ENCODE measurements at places on chromosomes 2 and 18.

DNA sequence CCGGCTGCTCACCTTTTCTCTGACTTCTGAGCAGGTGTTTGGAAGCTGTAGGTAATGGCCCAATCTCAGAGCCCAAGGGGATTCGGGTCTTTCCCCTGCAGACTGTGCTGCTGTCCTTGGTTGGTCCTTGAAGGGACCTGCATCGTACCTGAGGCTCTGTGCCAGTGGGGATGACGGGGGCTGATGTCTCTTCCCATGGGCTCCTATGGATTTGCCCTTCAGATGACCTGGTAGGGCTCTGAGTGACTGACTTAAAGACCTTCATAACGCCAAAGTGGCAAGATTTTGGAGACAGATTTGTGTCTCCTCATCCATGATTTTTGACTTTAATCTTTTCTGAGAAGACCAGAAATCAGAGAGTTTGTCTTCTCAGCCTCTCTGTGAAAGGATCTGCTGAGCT lies 166.1 kb downstream of the FAM210A start:
- no peak for DNase-seq

GRCh38 chr2:208006833-208007232 lies 18.5 kb downstream of the PLEKHM3 start:
- DNase-seq: no peak

DNA sequence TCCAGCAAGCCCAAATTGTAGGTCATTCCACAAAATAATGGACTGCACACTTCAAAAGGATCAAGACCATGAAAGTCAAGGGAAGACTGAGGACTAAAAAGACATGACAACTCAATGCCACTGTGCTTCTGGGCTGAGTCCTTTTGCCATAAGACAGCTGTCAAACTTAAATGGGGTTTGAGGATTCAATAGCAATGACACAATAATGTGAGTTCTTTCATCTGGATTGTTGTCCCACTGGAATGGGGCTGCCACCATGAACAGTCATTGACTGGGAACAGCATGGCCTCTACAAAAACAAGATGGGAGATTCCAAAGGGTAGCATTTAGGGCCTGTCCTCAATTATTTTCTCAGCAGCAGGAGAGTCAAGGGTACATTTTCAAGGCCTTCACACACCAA lies 118.5 kb downstream of the EN1 start:
- no peak for DNase-seq

GRCh38 chr2:61045999-61046398 lies 19.7 kb upstream of the SANBR start:
- no peak for DNase-seq

DNA sequence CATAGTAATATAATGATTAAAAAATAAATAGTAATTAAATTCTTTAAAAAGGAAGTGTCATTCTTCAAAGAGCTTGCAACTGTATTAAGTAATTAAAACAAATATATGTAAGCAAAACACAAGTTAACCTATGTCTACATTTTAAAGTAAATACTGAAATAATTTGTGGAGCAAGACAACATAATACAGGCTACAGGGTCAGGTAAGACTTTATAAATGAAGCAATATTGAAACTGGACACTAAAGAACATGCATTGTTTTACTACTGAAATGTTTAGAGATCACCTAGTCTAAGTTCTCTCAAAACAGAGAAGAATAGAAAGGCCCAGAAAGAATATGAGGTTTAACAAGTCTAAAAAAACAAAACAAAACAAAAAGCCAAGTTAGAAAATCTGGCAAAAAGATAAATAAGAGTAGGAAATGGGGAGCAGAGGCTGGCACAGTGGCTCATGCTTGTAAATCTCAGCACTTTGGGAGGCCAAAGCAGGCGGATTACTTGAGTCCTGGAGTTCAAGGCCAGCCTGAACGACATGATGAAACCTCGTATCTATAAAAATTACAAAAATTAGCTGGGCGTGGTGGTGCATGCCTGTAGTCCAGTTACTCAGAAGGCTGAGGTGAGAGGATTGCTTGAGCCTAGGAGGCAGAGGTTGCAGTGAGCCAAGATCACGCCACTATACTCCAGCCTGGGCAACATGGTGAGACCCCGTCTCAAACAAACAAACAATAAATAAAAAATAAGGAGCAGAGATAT lies 34.4 kb downstream of the VPS54 start:
- no peak for DNase-seq

- peak; percentile 30 for DNase-seq
Observed at GRCh38 chr2:70009762-70010575, 48.5 kb upstream of the ASPRV1 start.

DNA sequence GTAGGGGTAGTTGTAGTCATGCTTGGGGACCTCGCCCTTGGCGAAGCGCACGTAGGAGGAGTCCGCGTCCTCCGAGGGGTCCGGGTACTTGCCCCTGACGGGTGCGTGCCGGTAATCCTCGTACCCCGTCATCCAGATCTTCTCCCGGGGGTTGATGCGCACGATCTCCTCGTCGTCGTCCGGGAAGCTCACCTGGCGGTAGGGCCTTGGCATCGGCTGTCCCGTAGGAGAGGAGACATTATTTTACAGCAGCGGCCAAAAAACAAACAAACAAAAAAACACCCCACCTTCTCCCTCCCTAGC lies 86.3 kb downstream of the ACTR2 start:
- no peak for DNase-seq
